Heart right ventricle (tissue), 16 donors: ENCODE measurements at places on chromosomes 4 and X. TPM values are rescaled to one million over a fixed set of nuclear protein-coding genes. Genes with fewer than 3 reads are reported as not detected.
A peak's percentile ranks its signal among the peaks of the same experiment; 100 is the strongest.

TRAM1L1 gene
- 1.6 TPM for total RNA-seq

GUCY1A1 gene
- total RNA-seq: 80.5 TPM

PDE5A gene
- total RNA-seq: 5.8 TPM

STOX2 gene
- total RNA-seq: 20.4 TPM

PLAC1 gene
- not detected for total RNA-seq

FGFR3 gene
- total RNA-seq: 1.9 TPM

DAPP1 gene
- total RNA-seq: 0.34 TPM

PGAM4 gene
- total RNA-seq: not detected

ACE2 gene
- total RNA-seq: 18.8 TPM

CHIC2 gene
- 10.3 TPM for total RNA-seq

DNA sequence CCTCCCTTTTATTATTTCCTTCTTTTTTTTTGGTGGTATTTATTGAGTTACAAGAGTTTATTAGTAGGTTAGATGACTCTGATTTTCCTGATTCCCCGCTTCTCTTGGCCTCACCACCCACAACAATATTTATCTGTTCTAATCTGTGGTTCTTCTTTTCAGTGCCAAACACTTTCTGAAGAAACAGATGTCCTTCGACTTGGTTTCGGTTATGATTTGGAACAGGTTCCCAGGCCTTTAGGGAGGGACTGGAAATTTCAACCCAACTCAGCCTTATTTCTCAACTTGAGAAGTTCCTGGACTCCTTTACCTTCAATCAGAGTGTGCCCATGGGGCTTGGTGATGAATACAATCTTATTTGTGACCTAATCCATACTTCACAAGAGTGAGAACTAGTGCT, 108.1 kb downstream of the UCHL1 start:
- no peaks in the 10 kb centered on the region for H3K27me3 ChIP-seq
- peak overlapping the region; percentile 95 for H3K27ac ChIP-seq
- H3K4me3 ChIP-seq: no peak overlapping the region

DNA sequence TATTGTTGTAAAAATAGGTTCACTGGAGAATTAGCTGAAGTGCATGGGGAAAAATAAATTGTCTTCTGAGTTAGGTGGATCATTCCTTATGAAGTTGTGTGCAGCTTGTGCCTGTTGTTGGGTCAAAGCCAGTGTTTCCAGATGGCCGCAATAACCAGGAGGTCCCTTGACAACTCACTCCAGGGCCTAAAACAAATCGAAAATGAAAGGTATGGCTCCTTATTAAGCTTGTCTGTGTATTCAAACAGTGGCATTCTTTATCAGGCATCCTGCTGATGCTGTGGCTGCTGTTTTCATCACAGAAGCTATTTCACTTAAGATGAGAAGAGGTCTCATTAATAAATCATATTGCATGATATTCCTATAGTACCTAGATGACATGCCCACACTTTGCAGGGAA, 80.2 kb downstream of the GRIA2 start:
- H3K4me1 ChIP-seq: no peaks in the 10 kb centered on the region
- H3K4me3 ChIP-seq: no peak overlapping the region
- H3K27me3 ChIP-seq: no peaks in the 10 kb centered on the region
- H3K36me3 ChIP-seq: no peaks in the 10 kb centered on the region

DNA sequence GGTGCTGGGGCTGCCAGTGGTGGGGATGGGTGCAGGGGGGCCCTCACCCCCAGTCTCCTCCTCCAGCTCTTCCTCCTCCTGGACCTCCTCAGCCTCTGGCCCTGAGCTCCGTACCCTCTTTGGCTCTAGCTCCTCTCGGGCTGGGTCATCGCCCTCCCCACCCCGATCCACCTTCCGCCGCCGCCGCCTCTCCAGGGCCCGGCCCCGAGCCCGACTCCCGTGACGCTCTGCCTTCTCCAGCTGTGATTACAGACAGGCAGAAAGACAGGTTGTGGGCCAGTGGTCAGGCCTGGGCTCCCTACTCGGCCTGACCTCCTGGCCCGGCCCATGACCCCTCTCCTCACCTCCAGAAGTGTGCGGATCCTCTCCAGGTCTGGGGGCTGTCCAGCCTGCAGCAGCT, 31.9 kb downstream of the KDM5C start:
- H3K27ac ChIP-seq: no peak overlapping the region
- H3K4me1 ChIP-seq: no peaks in the 10 kb centered on the region
- no peak overlapping the region for H3K4me3 ChIP-seq
- no peak for DNase-seq
- H3K36me3 ChIP-seq: peaks cover 59% of the 10 kb centered on the region

DNA sequence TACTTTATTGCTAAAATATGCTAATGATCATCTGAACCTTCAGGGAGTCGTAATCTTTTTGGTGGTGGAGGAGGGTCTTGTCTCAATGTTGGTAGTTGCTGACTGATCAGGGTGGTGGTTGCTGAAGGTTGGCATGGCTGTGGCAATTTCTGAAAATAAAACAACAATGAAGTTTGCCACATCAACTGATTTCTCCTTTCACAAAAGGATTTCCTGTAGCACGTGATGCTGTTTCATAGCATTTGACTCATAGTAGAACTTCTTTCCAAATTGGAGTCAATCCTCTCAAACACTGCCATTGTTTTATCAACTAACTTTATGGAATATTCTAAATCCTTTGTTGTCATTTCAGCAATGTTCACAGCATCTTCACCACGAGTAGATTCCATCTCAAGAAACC, 19.3 kb downstream of the DDIT4L start:
- no peak overlapping the region for H3K4me3 ChIP-seq
- H3K27me3 ChIP-seq: no peaks in the 10 kb centered on the region
- H3K36me3 ChIP-seq: no peaks in the 10 kb centered on the region
- no peaks in the 10 kb centered on the region for H3K4me1 ChIP-seq

- no peaks in the 10 kb centered on the region for H3K27me3 ChIP-seq
- no peak overlapping the region for H3K4me3 ChIP-seq
- no peaks in the 10 kb centered on the region for H3K4me1 ChIP-seq
- no peaks in the 10 kb centered on the region for H3K36me3 ChIP-seq
- H3K27ac ChIP-seq: no peak overlapping the region
Measured at GRCh38 chr4:152323221-152323620, 212.7 kb downstream of the FBXW7 start.

DNA sequence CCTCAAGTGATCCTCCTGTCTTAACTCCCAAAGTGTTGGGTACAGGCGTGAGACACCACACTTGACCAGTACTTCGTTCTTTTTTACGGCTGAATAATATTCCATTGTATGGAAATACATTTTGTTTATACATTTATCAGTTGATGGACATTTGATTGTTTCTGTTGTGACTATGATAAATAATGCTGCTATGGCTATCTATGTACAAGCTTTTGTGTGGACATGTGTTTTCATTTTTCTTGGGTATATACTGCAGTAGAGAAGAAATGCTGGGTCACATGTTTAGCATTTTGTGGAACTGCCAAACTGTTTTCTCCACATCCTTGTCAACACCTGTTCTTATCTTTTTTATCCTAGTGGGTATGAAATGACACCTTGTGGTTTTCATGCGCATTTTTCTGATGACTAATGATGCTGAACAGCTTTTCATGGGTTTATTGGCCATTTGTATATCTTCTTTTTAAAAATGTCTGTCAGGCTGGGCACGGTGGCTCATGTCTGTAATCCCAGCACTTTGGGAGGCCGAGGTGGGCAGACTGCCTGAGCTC, 37.3 kb downstream of the SAT1 start:
- no peak overlapping the region for H3K27ac ChIP-seq
- no peaks in the 10 kb centered on the region for H3K36me3 ChIP-seq
- no peak for DNase-seq

DNA sequence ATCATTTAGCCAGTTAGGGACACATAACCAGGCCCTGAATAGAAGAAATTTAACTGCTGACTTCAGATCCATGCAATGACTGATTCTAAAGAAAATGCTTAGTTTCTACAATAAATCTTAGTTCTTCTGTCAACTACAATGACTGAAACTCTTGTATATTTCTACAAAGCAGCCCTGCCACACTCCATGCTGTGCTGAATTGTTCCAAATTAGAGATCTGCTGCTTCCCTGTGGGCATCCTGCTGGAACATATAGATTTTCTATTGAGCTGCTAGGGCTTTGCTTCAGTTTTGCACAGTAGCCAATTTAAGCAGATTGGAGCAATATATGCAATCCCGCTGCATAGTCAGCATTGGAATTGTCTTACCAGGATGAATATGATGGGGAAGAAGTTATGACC, 312.8 kb upstream of the SMIM31 start:
- H3K36me3 ChIP-seq: no peaks in the 10 kb centered on the region
- no peak overlapping the region for H3K27ac ChIP-seq
- H3K27me3 ChIP-seq: no peaks in the 10 kb centered on the region
- H3K4me3 ChIP-seq: no peak overlapping the region
- no peaks in the 10 kb centered on the region for H3K4me1 ChIP-seq

DNA sequence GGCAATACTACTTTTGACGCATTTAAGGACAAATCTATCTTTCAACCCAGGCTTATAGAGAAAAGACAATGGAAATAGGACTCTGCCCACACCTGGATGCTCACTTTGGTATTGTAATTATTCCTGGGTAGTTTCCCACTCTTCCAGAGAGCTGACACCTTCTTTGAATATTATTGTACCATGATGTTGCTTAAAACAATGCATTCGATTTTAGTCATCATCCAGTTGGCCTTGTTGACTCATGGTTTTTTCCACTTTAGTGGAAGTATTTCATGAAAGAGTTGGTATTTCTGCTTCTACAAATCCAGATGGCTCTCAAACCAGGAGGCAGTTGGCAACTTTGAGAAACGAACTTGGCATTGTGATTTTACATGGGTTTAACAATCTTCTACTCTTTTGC, 124.2 kb downstream of the ENOX2 start:
- no peaks in the 10 kb centered on the region for H3K4me1 ChIP-seq
- H3K27ac ChIP-seq: no peak overlapping the region
- no peak overlapping the region for H3K4me3 ChIP-seq
- DNase-seq: no peak

GRCh38 chr4:156571146-156571545, 400.5 kb downstream of the PDGFC start:
- H3K27ac ChIP-seq: no peak overlapping the region
- no peaks in the 10 kb centered on the region for H3K27me3 ChIP-seq
- peak; percentile 26 for DNase-seq

GRCh38 chr4:124705393-124705792, 7.1 kb downstream of the ANKRD50 start:
- H3K27me3 ChIP-seq: no peaks in the 10 kb centered on the region
- H3K4me3 ChIP-seq: no peak overlapping the region
- H3K4me1 ChIP-seq: peaks cover 26% of the 10 kb centered on the region
- DNase-seq: no peak

DNA sequence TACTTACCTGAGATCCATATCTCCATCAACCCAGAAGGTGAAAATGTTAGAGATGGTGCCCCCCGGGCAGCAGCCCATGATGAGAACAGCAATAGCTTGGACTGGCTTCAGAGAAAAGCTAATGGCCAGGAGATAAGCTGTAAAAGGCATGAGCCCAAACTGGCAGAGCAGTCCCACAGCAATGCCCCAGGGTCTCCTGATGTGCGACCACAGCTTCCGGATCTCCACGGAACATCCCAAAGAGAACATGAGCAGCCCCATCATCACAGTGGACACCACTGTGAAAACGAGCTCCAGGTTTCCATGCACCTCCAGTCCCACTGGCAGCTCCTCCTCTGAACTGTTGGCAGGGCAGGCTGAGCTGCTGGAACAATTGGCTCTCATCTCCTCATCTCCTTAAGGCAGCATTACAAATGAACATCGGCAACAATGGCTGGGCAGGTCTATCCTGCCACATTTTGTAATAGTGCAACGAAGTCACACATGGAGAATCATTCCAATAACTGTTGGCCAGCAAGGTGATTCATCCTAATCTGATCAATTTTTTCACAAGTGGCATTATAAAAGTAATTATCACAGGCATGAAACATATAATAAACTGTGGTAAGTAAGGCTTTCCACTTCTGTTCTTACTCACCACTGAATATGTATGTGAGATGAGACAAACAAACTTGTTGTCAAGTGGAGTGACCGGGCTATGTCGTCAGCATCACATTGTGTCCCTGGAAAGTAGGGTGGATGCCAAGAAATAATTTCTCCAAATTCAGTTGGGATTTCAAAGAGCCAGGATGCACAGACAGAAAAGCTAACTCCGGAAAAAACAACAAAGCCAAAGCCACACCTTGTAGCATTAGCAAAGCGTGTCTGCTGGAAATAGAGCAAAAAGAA, at the start of gene SLC10A6:
TSS of gene SLC10A6 (minus strand) at position 653 of the 888 bp plus-strand sequence. CDS start at position 384, 269 bp downstream.
- H3K4me1 ChIP-seq: no peaks in the 10 kb centered on the region
- DNase-seq: no peak
- peak within 1 kb of the TSS; percentile 49 for H3K27ac ChIP-seq
- H3K27me3 ChIP-seq: no peaks in the 10 kb centered on the region

DNA sequence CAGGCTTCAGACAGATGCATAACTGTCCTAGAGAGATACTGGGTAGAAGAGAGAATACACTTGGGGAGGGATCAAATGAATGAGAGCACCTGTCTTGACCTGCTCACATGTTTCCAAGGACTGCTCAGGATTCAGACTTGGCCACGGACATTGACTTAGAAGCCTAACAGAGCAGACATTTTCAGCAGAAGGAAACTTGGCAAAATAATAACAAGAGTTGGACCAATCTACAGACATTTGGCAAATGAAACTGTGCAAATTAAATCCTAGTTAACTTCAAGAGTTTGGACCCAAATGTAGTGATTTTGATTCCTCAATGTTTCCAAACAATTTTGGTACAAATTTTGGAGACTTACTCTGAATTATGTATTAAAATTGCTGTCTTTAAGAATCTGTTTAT, 223.9 kb downstream of the CAMK2D start:
- H3K4me3 ChIP-seq: no peak overlapping the region
- no peak for DNase-seq
- H3K27me3 ChIP-seq: no peaks in the 10 kb centered on the region
- H3K36me3 ChIP-seq: no peaks in the 10 kb centered on the region

DNA sequence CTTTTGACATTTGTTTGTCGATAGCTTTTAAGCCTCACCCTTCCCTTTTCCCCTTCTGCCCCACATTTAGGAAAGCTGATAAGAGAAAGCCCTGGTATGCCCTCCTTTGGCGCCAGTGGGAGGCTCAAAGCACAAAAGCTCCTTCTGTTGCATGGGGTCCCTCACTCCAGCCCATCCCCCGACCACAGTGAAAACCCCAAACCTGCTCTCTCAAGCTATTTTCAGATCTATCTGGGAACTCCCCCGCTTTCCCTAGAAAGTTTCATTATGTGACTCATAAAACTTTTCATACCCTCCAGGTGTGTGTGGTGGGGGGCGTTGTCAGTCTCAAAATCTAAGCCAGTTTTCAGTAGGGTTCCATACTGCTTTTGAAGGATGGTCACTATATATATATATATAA, 259.0 kb upstream of the PCDH7 start:
- no peak for DNase-seq
- H3K36me3 ChIP-seq: no peaks in the 10 kb centered on the region
- no peak overlapping the region for H3K27ac ChIP-seq
- no peaks in the 10 kb centered on the region for H3K27me3 ChIP-seq

DNA sequence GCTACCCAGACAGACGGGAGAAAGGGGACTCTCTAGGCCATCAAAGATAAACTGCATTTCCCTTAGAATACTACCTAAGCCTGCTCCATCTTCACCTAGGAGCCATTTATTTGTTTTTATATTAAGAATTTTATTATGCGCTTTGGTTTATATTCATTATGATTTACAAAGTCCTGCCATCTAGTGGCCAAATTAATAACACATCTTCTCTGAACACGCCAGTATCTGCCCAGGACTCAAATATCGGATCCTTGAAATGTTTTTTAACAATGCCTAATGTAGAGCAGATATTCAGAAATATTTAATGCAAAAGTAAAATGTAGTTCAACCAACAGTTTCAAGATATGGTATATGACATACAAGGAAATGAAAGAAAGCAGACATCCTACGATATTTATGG, 20.8 kb upstream of the PRPS2 start:
- H3K36me3 ChIP-seq: no peaks in the 10 kb centered on the region
- DNase-seq: no peak
- no peak overlapping the region for H3K4me3 ChIP-seq

- H3K27me3 ChIP-seq: no peaks in the 10 kb centered on the region
- DNase-seq: no peak
- H3K36me3 ChIP-seq: peaks cover 40% of the 10 kb centered on the region
Measured at GRCh38 chr4:8370106-8370787, 70.3 kb downstream of the ACOX3 start.
